NCI-H1417 (cell line): ENCODE measurements at places on chromosomes 5 and 9.

DNA sequence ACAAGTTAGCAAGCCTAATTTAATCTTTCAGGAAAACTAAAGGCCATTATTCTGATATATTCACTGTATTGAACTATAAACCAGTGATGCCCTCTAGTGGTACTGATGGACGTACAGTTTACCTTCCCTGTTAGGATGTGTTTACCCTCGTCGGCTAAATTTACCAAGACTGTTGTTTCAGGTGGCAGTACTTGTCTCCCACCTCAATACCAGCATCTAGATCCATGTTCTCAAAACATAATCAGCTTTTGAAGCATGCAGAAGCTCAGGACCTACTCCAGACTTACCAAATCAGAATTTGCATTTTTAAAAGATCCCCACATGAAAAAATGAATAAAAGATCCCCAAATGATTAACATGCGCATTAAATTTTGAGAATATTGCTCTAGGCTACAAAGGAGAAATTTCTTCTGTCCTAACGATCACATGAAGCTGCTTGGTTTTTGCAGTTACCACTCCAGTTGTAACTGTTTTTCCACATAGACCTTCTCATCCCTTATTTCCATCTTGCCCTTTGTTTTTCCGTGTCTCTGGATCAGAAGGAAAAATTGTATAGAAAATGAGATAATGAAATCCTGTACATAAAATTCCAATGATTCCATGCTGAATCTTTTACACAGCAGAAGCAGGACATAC lies 3.2 kb upstream of the BAAT start:
- DNase-seq = peak; percentile 31

- no peak for DNase-seq
These were observed 15.3 kb downstream of the HSPA9 start for GRCh38 chr5:138559937-138560336.

GRCh38 chr9:1454616-1455347 lies 404.6 kb downstream of the DMRT2 start:
- peak; percentile 16 for DNase-seq

DNA sequence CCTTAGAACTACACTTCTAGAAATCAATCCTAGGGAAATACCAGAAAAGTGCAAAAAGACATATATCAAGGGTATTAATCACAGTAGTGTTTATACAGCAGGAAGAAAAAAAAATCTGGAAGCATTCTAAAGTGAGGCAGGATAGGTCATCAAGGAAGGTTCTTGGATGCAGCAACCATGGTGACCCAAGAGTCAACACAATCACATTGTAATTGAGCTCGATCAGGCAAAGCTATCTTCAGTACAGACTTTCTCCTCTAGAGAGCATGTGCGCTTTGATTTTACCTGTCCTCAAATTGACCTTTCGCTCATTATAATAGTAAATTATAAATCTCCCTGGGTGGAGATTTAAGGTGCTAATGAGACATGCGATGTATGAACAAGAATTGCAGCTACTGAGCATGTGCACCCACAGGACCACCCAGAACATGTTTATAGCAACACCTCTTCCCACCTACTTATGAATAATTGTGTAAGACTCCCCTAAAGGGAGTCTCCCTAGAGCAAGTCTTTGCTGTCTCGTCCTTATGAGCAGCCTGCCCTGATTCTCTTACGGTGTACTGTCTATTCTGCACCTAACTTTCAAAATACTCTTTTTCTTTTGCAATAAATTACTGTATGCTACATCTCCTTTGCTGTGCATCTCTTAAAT lies 297.7 kb downstream of the ATPSCKMT start:
- no peak for DNase-seq

DNA sequence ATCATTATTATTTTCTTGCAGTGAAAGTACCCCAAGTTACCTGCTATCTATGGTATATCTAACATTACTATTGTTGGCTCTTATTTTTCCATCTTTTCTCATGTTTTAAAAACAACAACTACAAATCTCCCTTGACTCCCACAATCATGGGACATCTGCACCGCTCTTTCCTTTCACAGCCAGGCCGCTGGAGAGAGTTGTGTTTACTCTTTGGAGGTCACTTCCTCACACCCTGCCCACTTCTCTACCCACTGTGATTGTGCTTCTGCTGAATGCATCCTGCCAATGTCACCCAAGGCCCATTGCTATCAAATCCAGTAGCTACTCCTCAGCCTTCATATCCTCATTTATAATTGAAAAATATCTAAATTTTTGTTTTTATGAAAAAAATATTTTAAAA lies 29.7 kb downstream of the SLC28A3 start:
- no peak for DNase-seq

- DNase-seq = no peak
These were observed 129.7 kb upstream of the MAP3K1 start for GRCh38 chr5:56685503-56686217.

- no peak for DNase-seq
These were observed 45.1 kb upstream of the PUM3 start for GRCh38 chr9:2889023-2889422.

DNA sequence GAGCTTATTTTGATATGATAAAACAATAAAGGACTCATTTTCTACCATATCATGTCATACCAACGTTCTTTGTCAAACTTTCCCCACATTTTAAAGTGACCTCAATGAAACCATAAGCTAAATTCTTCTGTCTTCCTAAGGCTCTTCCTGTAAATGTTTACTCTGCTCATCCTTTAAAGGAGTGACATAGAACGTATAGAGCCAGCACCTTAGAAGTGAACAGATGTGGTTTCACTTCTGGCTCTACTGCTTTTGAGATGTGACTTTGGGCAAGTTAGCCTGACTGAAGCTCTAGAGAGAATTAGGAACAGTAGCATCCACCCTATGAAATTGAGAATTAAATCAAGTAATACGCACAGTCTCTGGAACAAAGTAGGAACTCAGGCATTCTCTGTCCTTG lies 24.1 kb downstream of the SAR1B start:
- no peak for DNase-seq

DNA sequence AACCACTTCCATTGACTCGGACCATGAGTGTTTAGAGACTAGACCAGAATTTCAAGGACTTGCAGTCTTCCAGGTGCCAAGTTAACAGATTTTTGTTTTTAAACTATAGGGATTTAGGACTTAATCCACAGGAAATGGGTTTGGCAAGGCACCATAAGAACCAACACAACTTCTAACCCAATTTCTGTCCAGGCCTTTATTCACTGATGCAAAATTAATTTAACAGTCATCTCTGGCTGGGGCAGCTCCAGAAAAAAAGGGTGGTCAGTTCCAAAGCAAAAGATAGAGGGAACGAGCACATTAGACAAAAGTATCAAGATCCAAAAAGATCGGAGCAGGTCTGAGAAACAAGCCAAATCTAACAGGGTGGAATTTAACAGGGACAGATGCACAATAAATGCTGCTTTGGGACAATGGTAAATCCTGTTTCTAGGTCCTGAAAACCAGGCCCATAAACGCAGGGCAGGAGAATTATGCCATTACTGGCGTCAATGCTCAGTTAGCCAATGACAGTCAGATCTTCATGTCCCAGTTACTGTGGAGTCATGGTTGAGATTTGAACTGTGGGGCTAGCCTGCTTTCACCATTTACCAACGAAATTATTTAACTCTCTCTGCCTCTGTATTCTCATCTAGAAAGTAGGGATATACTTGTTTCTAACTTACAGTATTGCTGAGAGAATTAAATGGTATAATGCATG lies 590.8 kb upstream of the BRINP1 start:
- DNase-seq = no peak

GRCh38 chr9:98570055-98570454 lies 138.7 kb downstream of the GABBR2 start:
- no peak for DNase-seq

DNA sequence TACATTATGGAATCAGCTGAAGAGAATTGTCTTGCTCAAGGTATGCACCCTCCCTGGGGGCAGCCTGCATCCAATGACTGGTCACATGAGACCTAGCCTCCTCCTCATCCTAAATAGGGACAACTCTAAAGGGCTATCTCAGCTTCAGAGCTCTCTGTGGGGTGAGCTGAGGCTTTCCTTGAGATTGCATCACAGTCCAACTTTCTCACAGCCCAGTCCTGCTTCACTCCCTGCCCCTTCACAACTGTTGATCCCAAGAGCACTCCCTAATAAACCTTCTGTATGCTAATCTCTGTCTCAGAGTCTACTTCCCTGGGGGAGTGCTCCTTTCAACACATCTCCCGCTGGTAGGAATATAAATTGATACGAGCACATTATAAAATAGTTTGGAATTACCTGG lies 44.1 kb upstream of the ERBIN start:
- no peak for DNase-seq

GRCh38 chr5:119322948-119323537 lies 32.8 kb upstream of the TNFAIP8 start:
- no peak for DNase-seq

GRCh38 chr9:12753931-12754330 lies 20.9 kb upstream of the LURAP1L start:
- DNase-seq = no peak

- no peak for DNase-seq
These were observed 1.4 kb downstream of the ACO1 start for GRCh38 chr9:32385885-32386283.

- DNase-seq = no peak
These were observed 6.1 kb upstream of the PANK3 start for GRCh38 chr5:168585119-168585856.

- DNase-seq = no peak
These were observed 49.5 kb downstream of the KLF4 start for GRCh38 chr9:107439991-107440456.

DNA sequence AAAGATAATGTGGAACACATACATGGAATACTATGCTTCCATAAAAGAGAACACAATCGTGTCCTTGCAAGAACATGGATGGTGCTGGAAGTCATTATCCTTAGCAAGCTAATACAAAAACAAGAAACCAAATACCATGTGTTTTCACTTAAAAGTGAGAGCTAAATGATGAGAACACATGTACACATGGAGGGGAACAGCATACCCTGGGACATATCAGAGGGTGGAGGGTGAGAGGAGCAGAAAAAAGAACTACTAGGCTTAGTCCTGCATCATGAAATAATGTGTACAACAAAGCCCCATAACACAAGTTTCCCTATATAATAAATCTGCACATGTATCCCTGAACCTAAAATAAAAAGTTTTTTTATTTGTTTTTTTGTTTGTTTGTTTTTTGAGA lies 855.5 kb upstream of the NUDT12 start:
- no peak for DNase-seq

DNA sequence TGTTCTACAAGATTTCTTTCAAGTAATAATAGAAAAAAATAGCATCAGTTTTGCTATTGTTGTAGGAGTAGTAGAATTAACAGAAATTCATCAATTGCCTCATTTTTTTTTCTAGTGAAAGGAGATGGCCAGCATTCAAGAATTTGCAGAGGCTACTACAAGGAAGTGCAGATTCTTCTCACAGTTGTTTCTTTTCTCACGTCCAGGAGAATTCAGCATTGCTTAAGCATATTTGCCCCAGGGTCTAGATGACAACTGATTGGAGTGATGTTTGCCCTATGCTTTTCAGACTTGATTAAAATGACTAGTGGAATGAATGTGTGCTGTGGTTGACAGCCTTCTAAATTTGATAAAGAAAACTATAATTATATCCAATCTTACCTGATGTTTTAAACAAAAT lies 46.6 kb upstream of the SLC12A2 start:
- DNase-seq = no peak

- DNase-seq = no peak
These were observed 128.5 kb upstream of the IQGAP2 start for GRCh38 chr5:76274571-76274970.

- no peak for DNase-seq
These were observed 433.9 kb upstream of the SLC30A5 start for GRCh38 chr5:68659881-68660280.
